ENCODE measurements at places on chromosomes 13 and 19.

GRCh38 chr19:47598407-47599349 lies 10.3 kb upstream of the BICRA start:
- peak; percentile 63 for DNase-seq

DNA sequence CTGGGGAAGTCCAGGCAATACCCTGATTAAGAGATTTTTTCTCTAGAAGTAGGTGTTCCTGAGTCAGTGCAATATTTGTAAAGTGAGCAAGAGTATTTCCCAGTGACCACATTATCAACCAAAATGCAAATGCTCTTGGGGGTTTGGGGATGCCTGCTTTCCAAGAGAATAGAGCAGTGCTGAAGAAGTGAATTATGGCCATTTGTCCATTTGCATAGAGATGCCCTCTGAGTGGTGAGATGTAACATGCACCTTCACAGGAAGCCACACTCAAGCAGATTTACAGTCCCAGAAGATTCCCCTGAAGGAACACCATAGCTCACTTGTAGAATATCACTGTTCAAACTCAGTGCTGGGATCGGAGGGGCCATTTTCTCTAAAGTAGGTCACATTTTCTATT lies 71.8 kb downstream of the TNFSF11 start:
- no peak for DNase-seq

DNA sequence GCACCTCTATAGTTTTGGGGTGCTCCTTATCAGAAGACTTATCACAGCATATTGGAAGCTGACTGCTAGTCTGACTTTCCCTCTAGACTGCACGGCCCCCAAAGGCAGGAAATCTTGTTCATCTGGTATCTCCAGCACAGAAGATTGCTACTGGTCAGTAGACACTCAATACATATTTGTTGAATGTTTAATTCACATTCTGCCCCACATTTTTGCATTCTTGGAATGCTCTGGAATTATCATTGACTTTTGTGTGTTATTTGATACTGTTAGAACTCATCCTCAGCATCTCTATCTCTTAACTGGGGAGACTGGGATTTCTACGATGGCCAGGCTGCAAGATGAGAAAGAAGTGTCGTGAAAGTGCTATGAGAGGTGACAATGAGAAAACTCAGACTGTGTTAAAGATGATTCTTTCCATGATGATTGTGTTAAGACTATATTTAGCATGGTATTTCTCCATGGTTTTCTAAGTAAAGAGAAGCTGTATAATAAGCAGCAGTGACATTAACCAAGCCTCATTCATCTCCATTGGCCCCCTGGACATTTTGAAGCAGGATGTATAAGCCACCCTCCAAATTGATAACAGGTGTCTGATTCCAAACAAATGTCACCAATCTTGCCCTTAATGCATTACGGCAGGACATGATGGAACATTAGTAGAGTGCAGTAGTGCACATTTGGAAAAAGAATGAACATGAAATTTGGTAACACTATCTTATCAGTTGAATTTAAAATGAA lies 440.9 kb downstream of the RFC3 start:
- no peak for DNase-seq

DNA sequence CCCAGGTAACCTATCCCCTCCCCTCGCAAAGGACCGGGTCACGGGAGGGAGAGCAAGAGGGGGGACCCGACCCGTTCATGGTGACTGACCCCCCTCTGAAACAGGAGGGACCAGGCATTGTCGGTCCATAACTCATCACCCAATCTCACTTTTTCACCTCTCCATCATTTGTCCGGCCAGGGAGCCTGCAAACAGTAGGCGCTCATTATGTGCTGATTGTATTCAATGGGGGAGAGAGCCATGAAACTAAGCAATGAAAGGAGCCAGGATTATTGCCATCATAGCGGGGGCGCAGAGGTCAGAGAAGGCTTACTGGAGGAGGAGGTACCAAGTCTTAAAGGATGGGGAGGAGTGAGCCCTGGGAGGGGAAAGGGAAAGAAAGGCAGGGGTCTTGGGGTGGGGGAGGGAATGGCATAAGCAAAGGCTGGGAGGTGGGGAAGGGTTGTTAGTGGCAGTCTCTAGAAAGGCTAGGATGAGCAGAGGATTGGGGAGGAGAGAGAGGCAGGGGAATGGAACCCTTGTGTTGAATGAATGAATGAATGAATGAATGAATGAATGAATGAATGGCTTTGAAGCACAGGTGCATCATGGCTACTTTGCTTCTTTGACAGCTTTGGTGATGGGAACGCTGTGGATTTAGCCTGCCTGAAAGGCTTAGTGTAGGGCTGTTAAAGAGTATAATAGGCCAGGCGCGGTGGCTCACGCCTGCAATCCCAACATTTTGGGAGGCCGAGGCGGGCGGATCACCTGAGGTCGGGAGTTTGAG lies 1.4 kb downstream of the SHFL start:
- no peak for DNase-seq

GRCh38 chr19:5041168-5041912 lies 72.4 kb downstream of the KDM4B start:
- no peak for DNase-seq

DNA sequence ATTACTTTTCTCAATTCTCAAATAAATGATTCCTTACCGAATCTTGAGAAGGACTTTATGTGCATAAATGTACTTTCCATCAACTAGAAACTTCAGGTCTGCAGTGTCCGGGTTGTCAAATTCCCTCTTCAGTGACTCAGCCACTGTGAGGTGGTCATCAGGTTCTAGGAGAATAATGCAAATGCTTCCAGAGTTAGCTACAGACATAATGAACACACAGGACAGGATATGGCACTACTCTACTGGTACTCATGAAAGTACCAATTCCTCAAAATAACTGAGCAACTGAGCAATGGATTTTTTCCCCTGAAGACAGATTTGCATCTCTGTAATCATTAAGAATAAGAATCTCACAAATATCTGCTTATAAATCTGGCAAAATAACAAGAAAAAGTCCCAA lies 31.2 kb downstream of the RCBTB2 start:
- DNase-seq: no peak
